ENCODE measurements at places on chromosomes 16 and 17.

- DNase-seq = no peak
Observed at GRCh38 chr16:27223701-27224100, 20.4 kb downstream of the KDM8 start.

- DNase-seq = no peak
Observed at GRCh38 chr17:28857905-28858800, 3.3 kb downstream of the ERAL1 start.

DNA sequence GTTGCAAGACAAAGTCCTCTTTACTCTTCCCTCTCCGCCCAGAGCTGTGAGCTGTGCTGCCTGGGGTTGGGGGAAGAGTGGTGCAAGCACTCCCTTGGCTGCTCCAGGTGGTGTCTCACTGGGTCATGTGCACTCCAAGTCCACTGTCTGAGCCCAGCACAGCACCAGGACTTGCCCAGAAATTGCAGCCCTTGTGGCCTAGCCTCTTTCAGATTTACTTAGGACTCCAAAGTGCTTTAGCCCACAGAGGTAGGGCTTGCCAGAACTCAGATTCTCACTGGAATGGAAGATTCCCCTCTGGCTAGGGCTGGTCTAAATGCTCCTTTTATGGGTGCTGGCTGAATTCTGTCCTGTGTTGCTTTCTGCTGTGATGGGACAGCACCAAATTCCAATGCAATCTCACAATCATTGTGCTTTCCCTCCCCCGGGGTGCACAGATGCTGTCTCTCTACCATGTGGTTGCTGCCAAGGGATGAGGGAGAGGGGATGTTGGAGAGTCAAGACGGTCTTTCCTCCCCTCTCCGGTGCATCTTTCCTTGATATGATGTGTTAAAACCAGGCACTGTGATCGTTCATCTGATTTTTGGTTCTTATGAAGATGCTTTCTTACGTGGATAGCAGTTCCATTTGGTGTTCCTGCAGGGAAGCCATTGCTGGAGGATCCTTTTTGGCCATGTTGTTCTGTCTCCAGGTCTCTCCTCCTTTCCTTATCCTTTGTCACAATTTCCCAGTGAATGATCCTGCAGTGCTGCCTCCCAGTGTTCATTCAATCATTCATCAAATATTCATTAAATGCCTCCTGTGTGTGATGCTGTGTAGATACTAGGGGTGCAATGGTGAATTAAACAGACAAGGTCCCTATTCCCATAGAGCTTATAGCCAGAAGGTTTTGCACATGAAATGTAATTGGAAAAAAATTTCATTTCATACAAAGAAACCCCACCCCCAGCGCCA lies 216.3 kb downstream of the SPECC1 start:
- no peak for DNase-seq

GRCh38 chr17:49699966-49700575 lies 7.7 kb downstream of the SLC35B1 start:
- DNase-seq = no peak

GRCh38 chr17:74190807-74191406 lies 12.6 kb upstream of the RPL38 start:
- no peak for DNase-seq

Measured in AG10803 (cell line).